ENCODE measurements at places on chromosomes 6 and 20. TPM values are rescaled to one million over a fixed set of nuclear protein-coding genes. Genes with fewer than 3 reads are reported as not detected.

GJA10 gene
- polyA plus RNA-seq = not detected

- H3K4me3 ChIP-seq = no peak overlapping the region
- peaks cover 3% of the 10 kb centered on the region for H3K36me3 ChIP-seq
- H3K4me1 ChIP-seq = no peaks in the 10 kb centered on the region
- no peak overlapping the region for H3K27ac ChIP-seq
- DNase-seq = no peak
Observed at GRCh38 chr20:13934992-13935894, 55.2 kb downstream of the SEL1L2 start.

TSHZ2 gene
- polyA plus RNA-seq = not detected

FOXC1 gene
- not detected for polyA plus RNA-seq

- H3K4me1 ChIP-seq = no peaks in the 10 kb centered on the region
- no peak overlapping the region for H3K4me3 ChIP-seq
- H3K36me3 ChIP-seq = no peaks in the 10 kb centered on the region
Observed at GRCh38 chr6:93825950-93826349, 406.6 kb upstream of the EPHA7 start.

- peaks cover 10% of the 10 kb centered on the region for H3K4me1 ChIP-seq
- no peak for DNase-seq
- no peak overlapping the region for H3K4me3 ChIP-seq
Observed at GRCh38 chr20:36830791-36831691, 44.9 kb upstream of the TLDC2 start.

DNA sequence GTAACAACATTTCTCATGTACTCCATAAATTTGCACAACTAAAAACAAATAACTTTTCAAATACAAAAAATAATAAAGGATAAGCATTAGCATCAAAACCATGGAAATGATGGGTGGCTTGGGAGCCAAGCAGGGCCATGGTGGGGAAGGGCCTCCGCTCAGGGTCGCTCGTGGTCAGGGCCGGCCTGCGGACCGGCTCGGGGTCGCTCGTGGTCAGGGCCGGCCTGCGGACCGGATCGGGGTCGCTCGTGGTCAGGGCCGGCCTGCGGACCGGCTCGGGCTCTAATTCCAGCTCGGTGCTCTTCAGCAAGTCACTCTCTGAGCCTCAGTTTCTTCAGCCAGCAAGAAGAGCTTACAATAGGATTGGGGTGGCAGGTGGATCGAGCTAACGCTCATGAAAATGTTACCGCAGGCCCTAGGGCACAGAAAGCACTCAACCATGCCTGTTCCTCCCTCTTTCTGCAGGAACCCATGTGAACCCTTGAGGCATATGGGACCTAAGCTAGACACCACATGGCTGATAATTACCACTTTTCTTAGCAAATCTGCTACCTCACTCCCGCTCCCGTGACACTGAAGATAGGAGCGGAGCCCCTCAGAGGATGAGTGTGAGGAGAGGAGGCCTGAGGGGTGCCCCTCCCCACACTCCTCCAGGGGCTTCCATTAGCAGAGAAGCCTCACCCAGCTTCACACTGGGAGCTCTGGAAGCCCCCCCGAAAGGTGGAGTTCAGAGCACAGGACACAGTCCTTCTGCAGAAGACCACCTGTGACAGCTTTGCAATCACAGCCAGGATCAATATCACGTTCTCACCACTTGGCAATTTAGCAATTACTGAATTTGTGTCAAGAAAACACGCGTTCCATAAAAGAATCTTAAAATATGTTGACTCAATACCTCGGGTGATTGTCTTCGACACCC, 103.0 kb downstream of the PSMB1 start:
- peaks cover 78% of the 10 kb centered on the region for H3K4me1 ChIP-seq
- no peak overlapping the region for H3K4me3 ChIP-seq
- H3K36me3 ChIP-seq = no peaks in the 10 kb centered on the region
- no peak for DNase-seq
- H3K27ac ChIP-seq = no peak overlapping the region

GRCh38 chr20:48921883-48922820, 641 bp downstream of the ARFGEF2 start:
- peak overlapping the region; percentile 91 for H3K27ac ChIP-seq
- H3K27me3 ChIP-seq = peaks cover 8% of the 10 kb centered on the region

GRCh38 chr6:10838794-10839333, 525 bp upstream of the MAK start:
- H3K4me3 ChIP-seq = peak overlapping the region; percentile 77
- peaks cover 23% of the 10 kb centered on the region for H3K4me1 ChIP-seq
- DNase-seq = no peak
- no peak overlapping the region for H3K27ac ChIP-seq

DNA sequence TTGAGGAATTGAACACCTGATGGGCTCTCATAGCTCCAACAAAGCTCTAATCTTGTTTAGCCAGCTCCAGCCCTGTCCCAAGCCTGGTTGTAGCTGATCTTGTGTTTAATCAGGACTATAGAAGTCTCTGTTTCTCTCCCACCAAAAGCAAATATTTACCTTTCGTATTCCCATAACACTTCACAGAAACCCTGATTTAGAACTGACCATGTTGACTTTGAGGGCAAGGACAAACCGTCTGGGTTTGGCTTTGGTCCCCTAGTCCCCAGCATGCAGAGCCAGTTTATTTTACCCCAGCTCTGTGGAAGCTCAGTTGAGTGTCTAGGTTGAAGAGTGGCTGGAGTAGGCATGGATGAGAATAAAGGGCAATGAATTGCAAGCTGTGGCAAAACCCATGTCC, 18.0 kb upstream of the SIM1 start:
- H3K27ac ChIP-seq = no peak overlapping the region
- H3K27me3 ChIP-seq = no peaks in the 10 kb centered on the region
- no peaks in the 10 kb centered on the region for H3K36me3 ChIP-seq
- no peak overlapping the region for H3K4me3 ChIP-seq

DNA sequence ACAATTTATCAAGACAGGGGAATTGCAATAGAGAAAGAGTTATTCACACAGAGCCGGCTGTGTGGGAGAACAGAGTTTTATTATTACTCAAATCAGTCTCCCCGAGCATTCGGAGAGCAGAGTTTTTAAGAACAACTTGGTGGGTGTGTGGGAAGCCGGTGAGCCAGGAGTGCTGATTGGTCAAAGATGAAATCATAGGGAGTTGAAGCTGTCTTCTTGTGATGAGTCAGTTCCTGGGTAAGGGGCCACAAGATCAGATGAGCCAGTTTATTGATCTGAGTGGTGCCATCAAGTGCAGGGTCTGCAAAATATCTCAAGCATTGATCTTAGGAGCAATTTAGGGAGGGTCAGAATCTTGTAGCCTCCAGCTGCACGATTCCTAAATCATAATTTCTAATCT, 50.0 kb upstream of the ECI2 start:
- no peaks in the 10 kb centered on the region for H3K36me3 ChIP-seq
- H3K4me3 ChIP-seq = no peak overlapping the region
- no peak for DNase-seq
- no peak overlapping the region for H3K27ac ChIP-seq
- H3K4me1 ChIP-seq = no peaks in the 10 kb centered on the region

- no peaks in the 10 kb centered on the region for H3K36me3 ChIP-seq
- H3K27ac ChIP-seq = no peak overlapping the region
- peaks cover 2% of the 10 kb centered on the region for H3K27me3 ChIP-seq
Observed at GRCh38 chr6:1170794-1171193, 141.1 kb upstream of the FOXQ1 start.

DNA sequence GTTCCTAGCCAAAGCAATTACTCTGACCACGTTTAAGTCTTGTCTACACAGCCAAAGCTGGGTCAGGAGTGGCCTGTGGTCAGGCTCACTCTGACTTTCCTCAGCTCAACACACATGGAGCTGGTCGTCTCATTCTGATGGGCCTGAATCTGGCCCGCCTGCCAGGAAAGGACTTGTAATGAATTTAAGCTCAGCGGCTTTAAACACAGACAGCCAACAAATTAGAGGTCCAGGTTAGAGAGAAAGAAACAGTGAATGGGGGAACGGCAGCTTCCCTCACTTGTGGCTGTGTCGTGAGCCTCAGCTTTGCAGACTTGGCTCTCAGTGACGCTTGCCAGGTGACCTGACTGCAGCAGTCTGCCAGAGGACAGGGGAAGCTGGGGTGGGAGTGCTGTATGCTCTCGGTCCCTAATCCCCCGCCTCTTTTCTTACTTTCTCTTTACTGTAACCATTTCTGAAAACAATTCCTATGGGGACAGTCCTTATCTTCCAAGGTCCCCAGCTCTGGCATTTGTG, 121.9 kb upstream of the AGPAT4 start:
- no peaks in the 10 kb centered on the region for H3K4me1 ChIP-seq
- no peak overlapping the region for H3K27ac ChIP-seq
- H3K27me3 ChIP-seq = peaks cover 2% of the 10 kb centered on the region
- no peaks in the 10 kb centered on the region for H3K36me3 ChIP-seq
- DNase-seq = no peak

DNA sequence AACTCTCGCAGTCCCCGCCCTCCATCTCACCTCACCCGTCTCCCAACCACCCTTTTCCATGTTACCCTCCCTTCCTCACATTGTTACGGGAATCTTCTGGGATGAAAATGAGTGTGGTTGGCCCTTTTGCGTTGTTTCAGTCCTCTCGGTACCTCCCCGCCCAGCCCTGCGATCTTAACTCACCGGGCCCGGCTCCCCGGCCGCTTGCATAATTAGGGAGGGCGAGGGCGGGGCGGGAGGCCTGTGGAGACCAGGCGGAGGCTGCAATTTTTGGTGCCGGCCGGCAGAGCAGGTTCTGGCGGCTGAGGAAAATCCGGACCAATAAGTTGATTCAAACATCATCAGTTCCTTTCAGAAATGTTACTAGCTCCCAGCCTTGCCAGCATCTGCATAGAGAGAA, 25.2 kb downstream of the TFAP2B start:
- H3K4me3 ChIP-seq = no peak overlapping the region
- peaks cover 9% of the 10 kb centered on the region for H3K27me3 ChIP-seq
- H3K4me1 ChIP-seq = no peaks in the 10 kb centered on the region
- no peak for DNase-seq
- H3K27ac ChIP-seq = no peak overlapping the region
- H3K36me3 ChIP-seq = peaks cover 13% of the 10 kb centered on the region

- no peak for DNase-seq
- H3K27me3 ChIP-seq = peaks cover 5% of the 10 kb centered on the region
- H3K27ac ChIP-seq = no peak overlapping the region
- H3K4me1 ChIP-seq = no peaks in the 10 kb centered on the region
- no peak overlapping the region for H3K4me3 ChIP-seq
Observed at GRCh38 chr6:11672256-11672655, 106.3 kb downstream of the ADTRP start.

DNA sequence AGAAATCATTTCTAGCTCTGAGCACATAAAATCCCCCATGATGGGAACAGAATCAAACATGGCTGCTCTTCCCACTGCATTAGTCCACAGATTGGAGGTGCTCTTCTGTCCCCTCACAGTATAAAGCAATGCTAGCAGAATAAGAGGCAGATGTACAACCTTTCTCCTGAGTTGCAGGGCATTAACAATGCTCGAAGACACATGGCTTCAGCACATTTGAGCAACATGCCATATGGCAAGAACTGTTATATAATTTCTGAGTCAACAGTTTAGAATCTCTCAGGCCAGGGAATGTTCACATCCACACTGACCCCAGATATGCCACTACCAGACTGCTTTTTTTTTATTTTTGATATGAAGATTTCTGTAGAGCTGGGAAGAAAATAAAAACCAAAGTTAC, 119.6 kb downstream of the KIF13A start:
- no peaks in the 10 kb centered on the region for H3K36me3 ChIP-seq
- H3K4me1 ChIP-seq = peaks cover 6% of the 10 kb centered on the region
- no peaks in the 10 kb centered on the region for H3K27me3 ChIP-seq
- H3K4me3 ChIP-seq = no peak overlapping the region
- no peak overlapping the region for H3K27ac ChIP-seq

GRCh38 chr6:17966451-17966850, 21.0 kb downstream of the KIF13A start:
- peaks cover 3% of the 10 kb centered on the region for H3K27me3 ChIP-seq
- peaks cover 31% of the 10 kb centered on the region for H3K4me1 ChIP-seq
- H3K27ac ChIP-seq = no peak overlapping the region
- no peaks in the 10 kb centered on the region for H3K36me3 ChIP-seq
- DNase-seq = no peak

DNA sequence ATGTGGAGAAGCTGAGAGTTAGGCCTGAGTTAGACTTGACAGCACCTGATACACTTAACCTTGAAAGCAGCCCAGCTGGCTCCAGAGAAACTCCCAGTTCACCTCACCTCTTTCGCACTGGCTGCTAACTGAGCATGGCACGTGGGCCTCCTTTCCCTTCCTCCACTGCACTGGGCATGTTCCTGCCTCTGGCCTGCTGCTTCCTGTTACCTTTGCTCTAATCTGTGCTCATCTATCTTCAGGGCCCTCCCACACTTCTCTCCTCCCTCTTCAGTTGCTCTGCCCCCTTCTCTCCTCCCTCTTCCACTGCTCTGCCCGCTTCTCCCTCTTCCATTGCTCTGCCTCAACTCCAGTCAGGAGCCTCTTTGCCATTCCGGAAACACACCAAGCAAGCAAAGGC, 13.7 kb upstream of the UBE2V1 start:
- H3K27ac ChIP-seq = no peak overlapping the region
- peaks cover 5% of the 10 kb centered on the region for H3K27me3 ChIP-seq
- DNase-seq = no peak
- peaks cover 53% of the 10 kb centered on the region for H3K36me3 ChIP-seq

CRISP3 gene
- polyA plus RNA-seq = not detected

DOK5 gene
- polyA plus RNA-seq = not detected

CST4 gene
- polyA plus RNA-seq = not detected

CTSZ gene
- polyA plus RNA-seq = 2.6 TPM

DNA sequence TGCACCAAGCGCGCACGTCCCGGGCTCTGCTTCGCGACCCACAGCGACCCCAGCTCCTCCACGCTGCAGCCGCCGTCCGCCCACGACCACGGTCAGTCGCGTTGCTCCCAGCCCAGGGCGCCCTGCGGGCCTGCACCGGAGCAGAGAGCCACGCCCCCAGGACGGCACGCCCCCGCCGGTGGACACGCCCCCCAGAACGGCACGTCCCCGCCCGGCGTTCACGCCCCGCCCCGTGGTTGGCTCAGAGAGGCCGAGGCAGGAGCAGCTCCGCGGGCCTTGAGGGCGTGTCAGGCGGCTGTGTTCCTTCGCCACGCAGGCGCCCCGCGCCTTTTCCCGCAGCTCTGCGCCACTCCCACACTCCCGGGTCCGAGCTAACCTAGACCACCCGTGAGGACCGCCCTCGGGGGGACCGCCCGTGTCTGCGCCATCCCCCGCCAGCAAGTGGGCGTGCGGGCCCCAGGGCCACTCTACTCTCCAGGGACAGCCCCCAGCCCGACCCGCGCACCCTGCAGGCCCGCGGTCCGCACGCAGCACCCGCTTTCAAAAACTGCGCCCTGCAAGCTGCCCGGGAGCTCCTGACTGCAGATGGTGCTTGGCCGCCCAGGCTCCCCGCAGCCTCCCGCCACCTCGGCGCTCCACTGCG, at the start of gene RNASET2:
Gene RNASET2 (minus strand): TSS at position 107 of the 643 bp plus-strand sequence. CDS start 368 bp downstream, outside the sequence.
- H3K4me3 ChIP-seq = peak within 1 kb of the TSS; percentile 89
- peak within 1 kb of the TSS; percentile 95 for H3K27ac ChIP-seq
- peaks cover 16% of the 10 kb centered on the region for H3K27me3 ChIP-seq
- H3K36me3 ChIP-seq = peaks cover 3% of the 10 kb centered on the region

CDSN gene
- polyA plus RNA-seq = not detected

DNA sequence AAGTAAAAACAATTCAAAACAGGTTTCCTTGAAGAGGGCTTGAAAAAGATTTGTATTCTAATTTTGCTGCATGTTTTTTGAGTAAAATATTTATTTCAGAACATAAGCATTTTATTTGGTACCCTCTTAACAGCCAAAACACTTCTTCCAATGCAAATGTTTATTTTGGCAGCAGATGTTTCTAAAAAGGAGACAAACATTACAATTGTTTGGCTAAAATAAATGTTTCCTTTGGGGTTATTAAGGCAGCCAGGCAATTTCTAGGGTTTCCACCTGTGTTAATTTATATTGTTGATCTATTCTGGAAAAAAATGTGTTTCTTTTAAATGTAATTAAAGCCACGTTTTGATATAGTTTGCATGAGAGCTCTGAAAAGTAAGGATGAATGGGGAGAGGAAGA, 56.6 kb downstream of the ARID1B start:
- H3K27me3 ChIP-seq = peaks cover 1% of the 10 kb centered on the region
- peaks cover 5% of the 10 kb centered on the region for H3K36me3 ChIP-seq
- no peak overlapping the region for H3K27ac ChIP-seq
- no peak for DNase-seq
- no peak overlapping the region for H3K4me3 ChIP-seq
- peaks cover 61% of the 10 kb centered on the region for H3K4me1 ChIP-seq
